ENCODE measurements at places on chromosomes 1 and 21.

DNA sequence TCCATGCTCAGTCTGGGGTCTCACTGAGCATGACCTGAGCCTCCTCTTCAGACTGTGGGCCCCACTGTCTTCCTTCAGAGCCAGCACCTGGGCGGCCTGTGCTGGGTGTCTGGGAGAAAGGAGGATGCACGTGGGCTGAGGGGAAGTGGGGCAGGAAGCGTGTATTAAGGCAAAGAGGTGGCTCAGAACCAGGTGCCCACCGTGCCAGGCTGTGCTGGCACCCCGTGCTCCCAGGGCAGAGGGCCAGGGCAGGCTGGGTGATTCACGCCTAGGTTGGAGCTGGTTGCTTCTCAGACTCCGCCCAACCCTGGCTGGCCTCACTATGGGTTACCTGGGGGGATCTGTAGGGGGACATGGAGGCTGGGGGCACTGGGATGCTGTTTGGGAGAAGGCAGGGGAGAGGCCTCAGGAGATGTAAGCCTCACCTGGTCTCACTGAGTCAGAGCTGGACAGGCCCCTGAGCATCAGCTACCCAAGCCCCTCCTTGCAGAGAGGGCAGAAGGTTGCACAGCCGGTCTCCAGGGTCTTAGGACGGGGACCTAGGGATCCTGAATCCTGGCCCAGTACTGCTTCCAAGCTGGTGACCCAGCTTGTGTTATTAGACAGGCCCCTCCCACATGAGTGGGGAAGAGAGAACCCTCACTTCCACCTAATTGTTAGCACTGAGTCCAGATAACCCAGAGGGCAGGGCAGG, 18.6 kb upstream of the PADI1 start:
- no peak for DNase-seq

DNA sequence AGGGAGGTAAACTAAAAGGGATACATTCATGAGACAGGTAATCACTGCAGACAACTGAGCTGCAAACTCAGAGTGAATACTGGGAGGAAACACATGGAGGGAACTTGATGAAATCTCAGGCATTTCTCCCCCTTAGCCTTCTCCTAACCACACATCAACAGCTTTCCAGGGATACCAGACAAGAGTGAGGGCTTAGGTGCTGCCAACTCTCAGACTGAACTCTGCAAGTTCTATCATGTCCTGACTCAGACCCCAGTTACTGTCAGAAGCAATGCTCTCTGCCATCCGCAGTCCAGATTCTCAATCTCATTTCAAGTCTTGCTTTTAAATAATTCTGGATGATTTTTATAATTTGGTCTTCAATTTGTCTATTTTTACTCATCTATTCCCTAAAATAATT, 267.3 kb downstream of the LTN1 start:
- DNase-seq, result no peak

DNA sequence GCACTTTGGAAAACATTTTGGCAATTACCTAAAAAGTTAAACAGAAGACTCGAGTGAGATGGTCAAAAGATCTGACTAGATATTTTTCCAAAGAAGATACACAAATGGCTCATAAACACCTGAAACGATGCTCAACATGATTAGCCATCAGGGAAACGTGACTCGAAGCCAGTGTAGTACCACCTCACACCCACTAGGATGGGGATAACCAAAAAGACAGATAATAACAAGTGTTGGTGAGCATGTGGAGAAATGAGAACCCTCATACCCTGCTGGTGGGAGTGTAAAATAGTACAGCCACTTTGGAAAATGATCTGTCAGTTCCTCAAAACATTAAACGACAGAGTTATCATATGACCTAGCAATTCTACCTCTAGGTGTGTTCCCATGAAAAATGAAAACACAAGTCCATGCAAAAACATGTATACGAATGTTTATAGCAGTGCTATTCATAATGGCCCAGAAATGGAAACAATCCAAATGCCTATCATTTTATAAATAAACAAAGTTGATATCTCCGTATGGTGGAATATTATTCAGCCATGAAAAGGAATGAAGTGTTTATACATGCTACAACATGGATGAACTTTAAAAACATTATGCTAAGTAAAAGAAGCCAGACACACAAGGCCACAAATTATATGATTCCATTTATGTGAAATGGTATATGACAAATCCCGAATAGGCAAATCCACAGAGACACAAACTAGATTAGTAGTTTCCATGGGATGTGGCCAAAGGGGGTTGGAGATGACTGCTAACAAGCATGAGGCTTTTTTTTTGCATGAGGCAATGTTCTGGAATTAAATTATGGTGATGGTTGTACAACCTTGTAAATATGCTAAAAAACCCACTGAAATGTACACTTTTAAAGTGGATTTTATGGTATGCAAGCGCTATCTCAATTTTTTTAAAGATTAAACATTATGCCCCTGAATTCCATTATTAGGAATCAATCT, 625.3 kb downstream of the KIF26B start:
- no peak for DNase-seq

- DNase-seq, result no peak
Measured at GRCh38 chr21:42142627-42143026, 71.5 kb downstream of the UMODL1 start.

- DNase-seq, result no peak
Measured at GRCh38 chr1:8364528-8365442, 46.9 kb downstream of the SLC45A1 start.

- no peak for DNase-seq
Measured at GRCh38 chr1:117169871-117170596, 40.7 kb downstream of the VTCN1 start.

- no peak for DNase-seq
Measured at GRCh38 chr1:65026235-65026634, 59.9 kb upstream of the JAK1 start.
